ENCODE measurements at places on chromosomes 1 and 21.

DNA sequence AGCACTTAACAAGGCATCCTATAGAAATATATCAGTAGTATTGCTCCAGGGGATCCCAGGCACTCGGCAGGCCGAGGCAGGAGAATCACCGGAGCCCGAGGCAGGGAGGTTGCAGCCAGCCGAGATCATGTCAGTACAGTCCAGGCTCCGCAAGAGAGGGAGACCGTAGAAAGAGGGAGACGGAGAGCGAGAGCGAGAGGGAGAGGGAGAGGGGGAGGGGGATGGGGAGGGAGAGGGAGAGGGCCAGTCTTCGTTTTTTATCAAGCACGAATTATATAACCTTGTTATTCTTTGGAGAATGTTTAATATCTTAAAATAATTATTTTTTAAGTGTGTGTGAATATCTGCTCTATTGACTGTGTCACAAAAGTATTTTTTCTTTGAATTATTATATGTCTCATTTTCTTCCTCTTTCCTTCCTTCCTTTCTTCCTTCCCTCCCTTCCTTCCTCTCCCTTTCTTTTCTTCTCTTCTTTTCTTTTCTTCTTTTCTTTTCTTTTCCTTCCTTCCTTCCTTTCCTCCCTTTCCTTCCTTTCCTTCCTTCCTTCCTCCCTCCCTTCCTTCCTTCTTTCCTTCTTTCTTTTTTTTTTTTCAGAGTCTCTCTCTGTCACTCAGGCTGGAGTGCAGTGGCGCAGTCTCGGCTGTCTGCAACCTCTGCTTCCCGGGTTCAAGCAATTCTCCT, 233.7 kb downstream of the SRGAP2C start:
- DNase-seq = no peak

- DNase-seq = no peak
Measured at GRCh38 chr21:26935977-26936376, 30.9 kb downstream of the ADAMTS5 start.

GRCh38 chr1:235532360-235532759, 28.1 kb upstream of the B3GALNT2 start:
- DNase-seq = no peak

GRCh38 chr1:114435088-114435715, 75.8 kb downstream of the TRIM33 start:
- no peak for DNase-seq

- DNase-seq = no peak
Measured at GRCh38 chr1:56533197-56533596, 46.2 kb downstream of the PLPP3 start.

DNA sequence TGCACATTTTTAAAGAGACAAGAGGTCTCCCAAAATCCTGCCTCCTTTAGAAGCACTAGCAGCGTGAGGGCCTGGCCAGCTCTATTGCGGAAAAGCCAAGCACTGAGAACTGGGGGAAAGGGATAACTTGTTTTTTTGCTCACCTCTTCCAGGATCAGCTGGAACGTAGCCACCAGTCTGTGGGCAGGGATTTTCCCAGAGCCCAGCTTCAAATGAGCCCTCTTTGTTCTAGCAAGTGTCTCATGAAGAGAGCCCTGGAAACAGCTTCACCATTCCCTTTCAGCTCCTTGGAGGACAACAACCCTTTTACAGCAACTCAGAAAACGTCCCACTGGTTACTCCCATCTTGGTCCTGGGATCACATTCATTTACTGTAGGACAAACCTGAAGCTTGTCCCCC, 195.4 kb downstream of the LMX1A start:
- no peak for DNase-seq

GRCh38 chr1:56508523-56508983, 70.8 kb downstream of the PLPP3 start:
- no peak for DNase-seq

GRCh38 chr1:223772771-223773160, 60.4 kb downstream of the CAPN2 start:
- DNase-seq = no peak

GRCh38 chr1:33338440-33339211, 17.7 kb upstream of the A3GALT2 start:
- DNase-seq = no peak

DNA sequence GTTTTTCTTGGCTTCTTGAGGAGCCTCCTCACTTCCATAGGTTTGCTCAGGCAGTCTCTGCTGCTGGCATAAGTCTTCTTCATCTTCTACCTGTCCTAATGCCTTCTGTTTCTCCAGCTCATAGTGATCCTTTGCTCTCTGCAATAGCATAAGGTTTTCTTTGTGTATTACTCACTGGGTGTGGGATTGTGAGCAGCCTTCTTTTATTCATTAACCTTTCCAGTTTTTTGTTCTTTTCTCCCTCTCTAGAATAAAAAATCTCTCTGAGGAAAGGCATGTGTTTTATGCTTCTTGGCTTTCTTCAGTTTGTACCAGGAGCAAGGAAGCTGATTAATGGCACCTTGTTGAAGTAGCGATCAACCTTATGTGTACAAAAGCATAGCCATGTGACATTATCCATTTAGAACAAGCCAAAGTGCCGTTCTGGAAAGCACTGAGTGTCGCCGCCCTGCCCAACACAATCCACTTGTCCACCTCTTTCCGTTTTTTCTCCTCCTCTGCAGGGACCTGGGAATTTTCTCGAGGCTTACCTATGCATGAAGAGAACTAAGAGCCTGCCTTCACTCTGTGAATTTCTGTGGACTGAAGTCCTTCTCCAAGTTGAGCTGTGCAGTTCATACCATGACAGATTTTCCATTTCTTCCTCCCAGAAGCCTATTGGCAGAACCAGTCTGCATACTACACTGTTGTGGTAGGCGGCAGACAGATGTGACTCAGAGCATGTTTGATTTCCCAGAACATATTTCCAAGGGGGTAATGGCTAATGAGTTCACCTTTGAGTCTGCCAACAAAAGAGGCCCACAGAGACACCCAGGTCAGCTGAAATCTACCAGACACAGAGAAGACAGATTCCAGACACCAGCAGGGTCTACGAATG, 39.0 kb downstream of the DPT start:
- no peak for DNase-seq

DNA sequence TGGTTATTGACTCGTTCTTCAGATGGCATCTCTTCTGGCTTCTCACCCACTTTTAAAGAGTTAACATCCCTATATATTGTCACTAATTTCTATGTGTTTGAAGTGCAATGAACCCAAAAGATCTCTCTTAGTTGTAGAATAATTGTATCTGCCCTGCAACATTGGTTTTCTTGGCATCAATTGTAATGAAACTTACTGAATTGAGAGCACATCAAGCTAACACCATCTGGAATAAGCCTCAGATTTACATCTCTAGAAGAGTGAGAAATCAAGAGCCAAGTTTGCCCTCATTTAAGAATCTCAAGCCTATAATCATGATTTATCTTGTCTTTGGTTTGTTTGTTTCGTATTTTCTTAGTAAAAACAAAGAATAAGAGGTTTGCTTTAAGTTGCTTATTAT, 372.6 kb upstream of the LRRC7 start:
- DNase-seq = no peak

DNA sequence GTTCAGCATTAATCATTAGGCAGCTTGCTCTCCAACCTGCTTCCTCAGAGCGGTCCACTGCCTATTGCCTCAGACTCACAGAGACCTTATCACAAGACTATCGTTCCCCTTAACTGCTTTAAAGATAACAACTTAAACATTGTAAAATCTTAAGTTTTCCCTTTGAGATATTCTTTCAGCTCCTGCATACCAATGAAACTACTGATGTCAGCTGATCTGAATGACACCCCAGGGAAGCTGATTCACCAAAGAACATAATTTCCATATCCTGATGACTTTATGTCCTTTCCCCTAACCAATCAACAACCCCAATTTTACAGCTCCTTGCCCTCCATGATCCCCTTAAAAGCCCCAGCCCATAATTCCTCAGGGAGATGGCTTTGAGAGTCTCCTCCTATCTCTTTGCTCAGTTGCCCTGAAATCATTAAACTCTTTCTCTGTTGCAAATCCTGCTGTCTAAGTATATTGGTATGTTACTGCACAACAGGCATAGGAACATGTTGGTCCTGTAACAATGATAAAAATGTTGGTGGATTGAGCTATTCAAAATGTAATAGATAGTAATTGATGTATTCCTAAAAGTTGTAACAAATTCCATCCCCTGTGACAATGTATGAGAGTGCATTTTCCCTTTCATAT, 621.4 kb upstream of the RGS18 start:
- DNase-seq = peak; percentile 13

DNA sequence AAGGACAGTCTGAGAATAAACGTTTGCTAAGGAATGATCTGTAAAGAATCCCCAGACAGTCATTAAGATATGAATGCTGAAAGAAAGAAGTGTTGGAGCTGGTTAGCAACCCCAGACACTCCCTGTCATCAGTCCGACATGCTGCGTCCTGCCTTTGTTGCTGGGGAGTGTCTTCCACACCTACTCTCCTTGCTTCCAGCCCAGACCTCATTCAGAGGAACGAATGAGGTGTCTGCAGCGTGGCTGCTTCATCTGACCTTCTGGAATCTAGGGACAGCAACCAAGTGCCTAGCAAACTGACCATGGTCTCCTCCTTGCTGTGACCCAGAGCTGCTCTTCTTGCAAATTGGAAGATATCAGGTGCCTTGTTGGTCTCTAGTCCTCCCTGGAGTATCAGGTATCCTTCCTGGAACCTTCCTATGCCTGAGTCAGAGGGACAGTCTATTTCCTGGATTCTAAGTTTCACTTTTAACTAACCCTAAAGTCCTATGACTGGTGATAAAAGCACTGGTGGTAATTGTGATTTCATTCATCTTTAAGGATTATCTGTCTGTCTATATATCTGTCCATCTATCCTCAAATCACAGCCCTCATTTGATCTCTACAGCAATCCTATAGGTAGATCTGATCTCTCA, 45.3 kb downstream of the NFASC start:
- no peak for DNase-seq

GRCh38 chr1:191279266-191279800, 801.7 kb upstream of the BRINP3 start:
- DNase-seq = no peak

DNA sequence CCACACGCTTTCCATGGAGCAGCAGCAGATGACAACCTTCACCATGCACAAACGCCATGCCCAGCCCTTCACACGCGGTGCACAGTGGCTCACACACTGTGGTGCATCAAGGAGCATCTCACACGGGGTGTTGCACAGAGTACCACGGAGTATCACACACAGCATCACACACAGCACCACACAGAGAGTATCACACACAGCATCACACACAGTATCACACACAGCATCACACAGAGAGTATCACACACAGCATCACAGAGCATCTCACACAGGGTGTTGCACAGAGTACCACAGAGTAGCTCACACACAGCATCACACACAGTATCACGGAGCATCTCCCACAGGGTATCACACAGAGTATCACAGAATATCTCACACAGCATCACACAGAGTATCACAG, 122.2 kb upstream of the RAB4A start:
- no peak for DNase-seq

DNA sequence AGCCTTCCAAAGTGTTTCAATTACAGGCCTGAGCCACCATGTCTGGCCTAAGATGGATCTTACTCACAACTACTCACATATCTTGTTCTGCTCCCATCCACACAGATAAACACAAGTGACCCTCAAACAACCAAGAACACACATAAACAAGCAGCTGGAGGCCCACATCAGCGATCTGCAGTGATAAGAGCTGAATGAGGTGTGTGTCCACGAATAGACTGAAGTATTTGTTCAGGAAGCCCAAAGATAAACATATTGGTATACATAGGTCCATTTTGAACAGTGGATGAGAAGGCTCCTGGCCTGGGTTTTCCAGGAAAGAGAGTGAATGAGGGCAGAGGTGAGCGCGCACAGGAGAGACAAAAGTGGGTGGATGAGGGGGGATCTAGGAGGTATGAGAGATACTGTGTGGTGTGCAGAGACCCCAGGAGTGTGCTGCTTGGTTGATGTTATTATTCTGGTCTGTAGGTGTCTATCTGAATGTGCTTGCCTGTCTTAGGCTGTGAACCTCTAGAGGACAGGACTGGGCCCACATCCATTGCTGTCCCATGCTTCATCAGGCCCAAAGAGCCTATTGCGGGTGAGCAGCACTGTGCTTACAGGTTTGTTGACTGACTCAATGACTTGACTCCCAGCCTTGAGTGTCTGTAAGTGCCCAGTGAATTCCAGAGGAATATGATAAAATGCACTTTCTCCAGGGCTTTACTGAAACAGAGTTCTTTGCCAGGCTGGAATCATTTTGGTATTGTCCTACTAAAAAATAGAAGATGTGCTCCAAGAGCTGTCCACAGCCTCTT, 79.9 kb upstream of the ATP1A1 start:
- no peak for DNase-seq

DNA sequence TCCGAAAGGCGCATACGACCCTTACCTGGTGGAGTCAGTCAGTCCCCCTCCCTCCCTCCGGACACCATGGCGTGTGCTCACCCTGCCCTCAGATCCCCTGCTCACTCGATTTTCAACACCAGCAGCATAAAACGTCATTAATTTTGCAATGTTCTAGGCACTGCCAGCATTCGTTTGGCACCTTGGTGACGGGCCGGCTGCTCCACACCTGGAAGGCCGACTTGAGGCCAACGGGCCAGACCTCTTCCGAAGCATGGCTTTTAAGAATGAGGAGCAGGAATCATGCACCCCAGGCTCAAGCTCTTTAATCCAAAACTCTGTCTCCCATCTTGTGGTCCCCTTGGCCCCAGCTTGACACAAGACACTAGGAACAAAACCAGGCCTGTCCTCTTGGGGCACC, 33.1 kb downstream of the NPHP4 start:
- DNase-seq = no peak

GRCh38 chr1:229281339-229281926, 10.5 kb downstream of the RAB4A start:
- DNase-seq = no peak

GRCh38 chr1:223553957-223554356, 111.5 kb downstream of the CAPN8 start:
- no peak for DNase-seq

DNA sequence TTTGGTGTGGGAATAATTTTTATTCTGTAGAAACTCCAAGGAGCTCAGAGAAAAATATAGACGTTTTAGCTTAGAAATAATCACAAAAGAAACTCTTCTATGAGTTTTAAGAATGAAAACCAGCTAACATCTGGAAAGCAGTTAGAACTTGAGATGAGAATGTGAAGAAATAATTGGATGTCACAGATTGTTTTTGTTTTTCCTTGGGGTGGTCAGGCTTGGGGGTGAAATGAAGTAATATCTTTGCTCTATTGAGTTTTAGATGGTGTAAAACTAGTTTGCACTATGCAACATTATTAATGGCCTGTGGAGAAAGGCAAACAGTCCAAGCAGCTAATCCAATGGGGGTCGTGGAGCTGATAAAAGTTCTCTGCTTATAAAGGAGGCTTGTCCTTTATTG, 101.2 kb downstream of the FMN2 start:
- no peak for DNase-seq

DNA sequence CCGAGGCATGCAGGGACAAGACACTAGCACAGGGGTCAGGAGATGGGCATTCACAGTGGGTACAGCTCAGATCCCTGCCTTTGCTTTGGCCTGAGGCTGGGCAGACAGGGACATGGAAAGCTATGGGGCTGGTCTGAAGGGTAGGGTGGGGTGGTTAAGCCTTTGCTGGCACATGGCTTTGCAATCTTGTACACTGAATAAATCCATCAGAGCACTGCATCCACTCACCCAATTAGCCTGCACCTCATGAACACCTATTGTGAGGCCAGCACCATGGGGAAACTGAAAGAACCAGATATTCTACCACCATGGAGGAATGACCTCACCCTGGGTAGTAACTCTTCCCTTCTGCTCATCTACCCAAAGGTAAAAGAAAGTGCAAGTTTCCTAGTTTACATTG, 199.6 kb upstream of the LMO4 start:
- no peak for DNase-seq
